ENCODE measurements at places on chromosomes 3 and 15.
A peak's percentile ranks its signal among the peaks of the same experiment; 100 is the strongest.

GRCh38 chr3:160564949-160565441 is 376 bp downstream of the KPNA4 start:
- peak; percentile 52 for DNase-seq

- DNase-seq, result no peak
Observed at GRCh38 chr3:188305220-188305619, 151.3 kb downstream of the LPP start.

- no peak for DNase-seq
Observed at GRCh38 chr15:32134842-32135241, 104.5 kb downstream of the CHRNA7 start.

GRCh38 chr3:172201136-172201869 is 161.9 kb downstream of the FNDC3B start:
- no peak for DNase-seq

DNA sequence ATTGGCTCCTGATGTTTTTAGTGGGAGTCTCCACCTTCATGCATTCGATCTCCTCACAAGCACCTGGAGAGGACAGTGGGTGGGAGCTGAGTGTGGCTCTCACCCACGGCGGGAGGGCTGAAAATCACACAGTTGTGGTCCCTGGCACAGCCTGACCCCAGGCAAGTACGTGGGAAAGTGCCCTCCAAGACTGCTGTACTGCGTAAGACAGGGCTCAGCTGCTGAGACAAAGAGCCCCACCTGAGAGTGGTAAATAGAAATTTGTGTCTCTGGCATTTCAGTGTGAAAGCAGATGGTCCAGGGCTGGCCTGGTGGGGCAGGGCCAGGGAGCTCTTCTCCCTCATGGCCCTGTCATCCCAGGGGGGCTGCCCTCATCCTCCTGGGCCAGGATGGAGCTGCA is 77.4 kb upstream of the IQSEC1 start:
- no peak for DNase-seq

DNA sequence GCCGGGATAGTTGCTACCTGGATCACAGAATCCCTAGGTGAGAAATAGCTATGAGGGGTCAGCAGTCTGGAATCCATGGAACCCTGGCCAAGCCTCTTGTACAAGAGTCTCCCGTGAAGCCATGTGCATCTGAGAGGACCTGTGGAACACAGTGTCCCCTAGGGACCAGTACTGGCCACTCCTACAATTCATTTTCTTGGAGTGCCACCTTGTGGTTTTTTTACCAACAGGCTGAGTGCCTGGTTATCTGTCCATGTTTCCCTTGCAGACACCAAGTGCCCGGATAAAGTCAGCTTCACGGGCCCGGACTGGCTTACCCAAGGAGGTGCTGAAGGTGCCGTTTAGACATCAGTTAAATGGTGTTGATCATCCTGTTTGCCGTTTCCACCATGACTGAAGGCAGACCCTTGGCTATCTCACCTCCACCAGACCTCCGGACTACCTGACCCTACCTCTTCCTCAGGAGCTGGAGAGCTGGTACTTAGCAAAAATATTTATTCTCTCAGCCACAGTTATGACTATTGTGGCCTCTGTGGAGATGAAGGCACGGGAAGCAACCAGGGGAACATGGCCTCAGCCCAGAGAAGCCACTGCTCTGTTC is 93.9 kb downstream of the RBPMS2 start:
- peak; percentile 87 for DNase-seq

DNA sequence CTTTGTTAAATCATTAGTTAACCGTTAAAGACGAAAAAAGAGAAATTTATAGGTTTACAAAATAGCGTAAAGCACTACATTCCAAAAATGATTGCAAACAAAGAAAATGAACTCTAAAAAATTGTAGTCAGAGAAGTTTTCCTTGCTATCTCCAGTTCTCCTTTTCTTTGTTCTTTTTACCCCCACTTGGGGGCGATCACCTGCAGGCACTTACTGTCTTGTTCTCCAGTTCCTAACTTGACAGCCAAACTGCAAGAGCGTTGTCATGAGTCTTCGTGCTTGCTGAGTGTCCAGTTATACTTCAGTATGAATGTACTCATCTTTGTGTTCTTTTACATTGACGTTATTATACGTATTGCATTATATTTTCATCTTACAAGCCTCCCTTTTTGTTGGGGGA is 54.5 kb downstream of the CHD2 start:
- peak; percentile 11 for DNase-seq

DNA sequence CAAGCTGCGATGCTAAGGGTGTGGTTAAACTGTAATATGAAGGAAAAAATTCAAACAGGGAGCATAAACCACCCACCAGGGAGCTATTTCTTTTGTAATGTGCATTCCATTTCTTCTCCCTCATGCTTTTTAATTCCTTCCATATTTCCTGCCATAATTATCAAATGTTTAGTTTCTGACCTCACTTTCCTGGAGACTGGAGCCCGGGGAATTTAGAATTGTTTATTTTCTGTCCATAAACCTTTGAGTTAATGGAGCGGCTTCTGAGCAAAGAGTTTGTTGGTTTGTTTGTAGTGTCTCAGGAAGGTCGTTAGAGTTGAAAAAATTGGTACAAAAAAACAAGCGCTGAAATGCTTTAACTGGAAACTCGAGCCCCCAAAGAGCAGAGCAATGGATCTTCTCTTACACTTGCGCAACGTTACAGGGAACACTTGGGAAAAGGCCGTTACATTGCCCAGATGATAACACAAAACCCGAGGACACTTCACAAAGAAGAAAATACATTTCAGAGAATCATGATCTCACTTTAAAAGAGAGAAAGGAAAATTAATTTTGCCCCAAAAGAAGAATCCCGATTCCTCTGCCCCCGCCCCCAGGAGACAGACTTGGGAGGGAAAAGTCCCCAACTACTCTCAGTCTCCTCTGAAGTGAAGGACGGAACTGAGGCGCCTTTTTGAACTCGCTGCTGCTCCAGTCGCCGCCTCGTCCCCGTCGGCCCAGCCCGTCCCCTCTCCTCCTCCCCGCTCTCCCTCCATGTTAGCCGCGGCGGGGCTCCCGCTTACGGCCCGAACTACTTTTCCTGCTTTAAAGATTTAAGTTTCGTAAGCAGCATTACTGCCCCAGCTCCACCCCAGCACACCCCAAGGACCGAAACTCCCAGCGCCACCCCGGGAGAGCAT is 842 bp downstream of the FSTL1 start:
- peak; percentile 73 for DNase-seq

DNA sequence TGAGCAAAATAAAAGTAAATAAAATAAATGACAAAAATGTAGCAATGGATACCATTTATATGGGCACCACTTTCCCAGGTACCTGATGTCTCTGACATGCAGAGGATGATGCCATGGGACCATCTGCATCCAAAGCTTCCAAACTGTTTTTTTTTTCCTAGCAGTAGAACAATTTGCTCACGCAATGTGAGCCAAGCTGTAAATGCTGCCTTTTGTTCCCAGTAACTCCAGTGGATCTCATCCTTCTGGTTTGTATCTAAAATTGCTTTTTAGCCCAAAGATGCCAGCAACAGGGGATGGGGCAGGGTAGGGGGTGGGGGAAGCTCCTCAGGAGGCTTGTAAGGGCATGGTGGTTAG is 32.7 kb downstream of the SLC12A8 start:
- DNase-seq, result no peak

GRCh38 chr3:29072611-29073010 is 208.3 kb upstream of the RBMS3 start:
- DNase-seq, result no peak

GRCh38 chr15:71304681-71305080 is 189.4 kb downstream of the THSD4 start:
- DNase-seq, result no peak

DNA sequence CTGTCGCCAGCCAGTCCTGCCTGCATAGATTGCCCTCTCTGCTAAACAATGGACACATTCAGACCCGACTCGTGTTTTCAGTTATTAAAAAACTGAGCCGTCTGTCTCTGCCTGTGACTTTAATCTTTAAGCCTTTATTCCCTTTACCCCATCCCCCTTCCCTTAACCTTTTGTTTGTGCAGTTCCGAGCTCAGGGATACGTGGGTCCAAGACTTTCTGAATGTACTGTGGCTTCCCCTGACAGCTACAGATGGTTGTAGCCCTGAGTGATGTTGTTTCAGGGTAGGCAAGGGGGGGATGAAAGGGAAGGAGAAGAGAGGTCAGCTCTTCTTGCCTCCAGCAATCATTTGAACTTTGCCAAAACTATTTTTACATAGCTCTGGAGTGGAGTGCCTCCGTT is 44.6 kb downstream of the EEFSEC start:
- DNase-seq, result no peak

GRCh38 chr3:29312960-29313452 is 32.1 kb downstream of the RBMS3 start:
- no peak for DNase-seq

DNA sequence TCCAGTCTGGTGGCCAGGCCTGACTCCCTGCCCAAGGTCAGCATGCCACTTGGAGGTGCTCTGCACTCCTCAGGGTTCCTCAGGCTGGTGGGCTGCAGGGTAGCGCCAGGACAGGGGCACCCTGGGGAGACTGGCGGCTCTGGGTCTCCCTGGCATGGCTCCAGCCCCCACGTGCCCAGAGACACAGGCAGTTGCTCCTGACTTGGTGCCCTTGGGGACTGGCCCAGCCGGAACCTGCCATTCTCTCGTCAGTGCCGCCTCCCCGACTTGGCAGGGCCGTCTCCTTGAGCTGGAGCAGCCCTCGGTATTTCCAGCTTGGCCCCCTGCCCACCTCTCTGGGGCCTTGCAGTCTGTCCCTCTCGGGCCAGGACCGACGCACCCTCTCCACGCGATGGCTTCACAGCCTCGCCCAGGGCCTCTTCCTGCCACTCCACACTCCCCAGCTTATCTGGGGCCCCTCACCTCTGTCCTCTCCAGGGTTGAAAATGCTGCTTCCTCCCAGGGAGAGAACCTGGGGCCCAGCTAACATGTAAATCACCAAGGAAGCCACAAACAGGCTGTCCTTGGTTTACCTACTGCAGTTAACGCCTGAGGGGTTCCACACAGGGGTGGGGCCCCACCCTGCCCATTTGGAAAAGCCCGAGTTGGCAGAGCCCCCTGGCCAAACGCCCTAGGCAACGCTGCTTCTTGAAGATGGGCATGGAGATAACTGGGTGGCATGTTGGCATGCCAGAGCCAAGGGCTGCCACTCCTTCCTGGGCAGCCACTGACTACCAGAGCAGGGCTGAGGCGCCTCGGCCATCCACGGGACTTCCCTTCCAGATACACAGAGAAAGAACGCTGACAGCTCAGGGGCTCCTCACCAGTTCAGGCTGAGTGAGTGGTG is 61.4 kb downstream of the SMAD6 start:
- no peak for DNase-seq

- DNase-seq, result no peak
Observed at GRCh38 chr3:51710631-51711351, 3.9 kb downstream of the GRM2 start.

GRCh38 chr3:60386306-60386705 is 864.9 kb downstream of the FHIT start:
- no peak for DNase-seq

DNA sequence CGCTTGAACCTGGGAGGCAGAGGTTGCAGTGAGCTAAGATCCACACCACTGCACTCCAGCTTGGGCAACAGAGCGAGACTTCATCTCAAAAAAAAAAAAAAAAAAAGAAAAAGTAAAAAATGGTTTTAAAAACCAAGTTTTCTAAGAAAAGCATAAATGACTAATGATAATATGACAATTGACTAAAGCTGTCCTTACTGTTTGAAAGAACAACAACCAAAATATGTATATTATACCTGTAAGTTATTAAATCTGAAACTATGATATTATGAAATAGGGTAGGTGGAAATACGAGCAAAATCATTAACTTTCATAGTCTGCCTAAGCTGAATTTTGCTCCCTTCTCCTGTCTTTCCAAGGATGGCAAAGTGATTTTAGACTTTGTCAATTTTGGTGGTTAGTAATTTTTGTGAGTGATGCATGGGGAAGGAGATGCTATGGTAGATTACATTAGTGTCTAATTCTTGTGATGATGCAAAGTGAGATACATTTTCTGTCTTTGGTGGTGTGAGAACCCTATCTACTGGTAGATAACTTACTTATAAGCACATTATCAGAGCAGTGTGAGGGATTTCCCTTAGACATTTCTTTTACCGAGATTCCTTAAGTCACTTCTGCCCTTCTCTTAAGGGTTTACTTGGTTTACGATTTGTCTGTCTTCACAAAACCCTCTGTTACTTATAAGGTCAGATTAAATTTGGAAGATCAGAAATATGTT is 10.6 kb upstream of the CHD2 start:
- DNase-seq, result no peak

- DNase-seq, result no peak
Observed at GRCh38 chr3:154029926-154030325, 91.3 kb upstream of the ARHGEF26 start.

DNA sequence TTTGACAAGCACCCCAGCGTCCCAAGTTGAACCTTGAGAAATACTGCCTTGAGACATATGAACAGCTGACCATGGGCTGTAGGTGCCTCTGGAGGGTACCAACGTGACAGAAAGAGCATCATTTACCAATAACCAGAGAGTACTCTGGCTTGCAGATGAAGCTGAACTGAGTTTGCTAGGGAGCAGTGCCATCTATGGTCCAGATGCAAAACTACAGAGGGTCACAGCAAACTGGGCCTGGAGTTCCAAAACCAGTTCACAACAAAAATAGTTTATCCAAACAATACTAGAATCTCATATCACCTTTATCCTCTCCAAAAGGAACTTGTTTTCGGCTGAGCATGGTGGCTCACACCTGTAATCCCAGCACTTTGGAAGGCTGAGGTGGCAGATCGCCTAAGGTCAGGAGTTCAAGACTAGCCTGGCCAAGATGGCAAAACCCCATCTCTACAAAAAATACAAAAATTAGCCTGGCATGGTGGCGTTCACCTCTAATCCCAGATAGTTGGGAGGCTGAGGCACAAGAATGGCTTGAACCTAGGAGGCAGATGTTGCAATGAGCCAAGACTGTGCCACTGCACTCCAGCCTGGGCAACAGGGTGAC is 69.3 kb downstream of the CHAC1 start:
- peak; percentile 34 for DNase-seq

DNA sequence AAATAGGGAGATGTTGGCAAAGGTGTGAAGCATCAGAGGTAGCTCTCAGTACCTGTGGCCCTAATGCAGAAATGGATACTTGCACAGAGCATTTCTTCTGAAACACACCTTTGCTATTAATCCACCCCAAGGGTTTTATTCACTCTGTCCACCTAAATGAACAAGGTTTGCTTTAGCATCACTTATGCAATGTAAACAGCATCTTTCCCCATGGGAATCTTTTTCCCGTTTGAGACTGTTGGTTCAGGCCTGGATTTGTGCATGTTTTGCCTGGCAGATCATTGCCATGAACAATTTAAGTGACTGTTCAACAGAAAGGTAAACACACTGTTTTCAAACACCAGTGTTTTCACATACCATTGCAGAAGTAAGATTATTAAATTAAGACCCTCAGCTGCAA is 508.3 kb downstream of the SOX2 start:
- no peak for DNase-seq

GRCh38 chr15:87743562-87743961 is 513.0 kb downstream of the NTRK3 start:
- DNase-seq, result no peak

DNA sequence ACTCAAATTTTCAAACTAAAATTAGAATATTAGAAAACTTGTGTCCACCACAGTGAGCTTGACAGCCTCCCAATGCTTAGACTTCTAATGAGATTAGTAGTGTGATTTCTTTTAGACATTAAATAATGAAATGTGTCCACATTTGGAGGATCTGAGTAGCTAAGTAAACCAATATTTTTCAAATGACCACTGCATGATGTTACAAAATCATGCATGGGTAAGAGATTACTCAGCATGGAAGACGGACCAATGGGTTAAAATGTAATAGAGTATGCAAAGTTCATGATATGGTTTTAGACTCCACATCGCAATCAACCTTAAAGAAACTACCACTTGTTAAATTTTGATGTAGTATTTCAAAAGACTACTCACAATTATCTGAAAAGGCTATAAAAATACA is 130.6 kb downstream of the IMPG2 start:
- no peak for DNase-seq

GRCh38 chr3:109023656-109024254 is 70.1 kb upstream of the GUCA1C start:
- DNase-seq, result peak; percentile 38

All from urothelium cell line (cell line).